ENCODE measurements at places on chromosomes 7 and 10. TPM values are rescaled to one million over a fixed set of nuclear protein-coding genes. Genes with fewer than 3 reads are reported as not detected.

GRCh38 chr7:158028971-158029370 is 558.7 kb downstream of the PTPRN2 start:
- DNase-seq: no peak

DNA sequence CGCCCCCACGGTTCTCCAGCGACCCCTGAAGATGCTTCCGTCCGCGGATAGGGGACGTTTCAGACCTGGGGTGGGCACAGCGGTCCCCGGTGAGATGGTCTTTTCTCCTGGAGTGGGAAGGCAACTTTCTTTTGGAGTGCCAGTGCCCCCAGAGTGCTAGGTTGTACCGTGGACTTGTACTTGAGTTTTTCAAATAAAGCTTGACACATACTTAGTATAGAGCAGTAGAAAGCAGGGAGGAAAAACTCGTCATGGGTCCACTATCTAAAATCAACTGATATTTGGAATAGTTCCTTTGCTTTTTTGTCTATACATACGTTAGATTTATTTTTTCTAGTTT is 28.4 kb downstream of the RBM20 start:
- DNase-seq: no peak

DNA sequence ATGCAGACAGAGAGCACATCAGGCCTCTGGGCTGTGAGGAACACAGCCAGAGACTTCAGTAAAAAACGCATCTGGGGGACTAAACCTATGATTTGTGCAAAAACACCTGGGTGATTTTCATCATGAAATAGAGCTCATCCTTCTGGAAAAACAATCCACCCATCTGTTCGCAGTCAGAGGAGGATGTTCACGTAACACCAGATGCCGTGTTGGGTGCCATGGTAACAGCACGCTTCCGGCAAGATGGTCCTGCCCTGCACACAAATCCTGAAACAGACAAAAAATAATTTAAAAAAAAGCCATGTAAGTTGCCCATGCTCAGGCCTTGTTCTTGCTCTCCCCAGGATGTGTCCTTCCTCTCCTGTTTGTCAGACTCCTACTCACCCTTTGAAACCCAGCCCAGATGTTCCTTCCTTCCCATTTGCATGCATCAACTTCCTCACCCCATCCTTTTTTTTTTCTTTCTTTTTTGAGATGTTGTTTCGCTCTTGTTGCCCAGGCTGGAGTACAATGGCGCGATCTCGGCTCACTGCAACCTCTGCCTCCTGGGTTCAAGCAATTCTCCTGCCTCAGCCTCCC is 28.3 kb upstream of the GNA12 start:
- no peak for DNase-seq

- no peak for DNase-seq
These were observed 275.2 kb downstream of the LRRTM3 start for GRCh38 chr10:67200913-67201564.

DNA sequence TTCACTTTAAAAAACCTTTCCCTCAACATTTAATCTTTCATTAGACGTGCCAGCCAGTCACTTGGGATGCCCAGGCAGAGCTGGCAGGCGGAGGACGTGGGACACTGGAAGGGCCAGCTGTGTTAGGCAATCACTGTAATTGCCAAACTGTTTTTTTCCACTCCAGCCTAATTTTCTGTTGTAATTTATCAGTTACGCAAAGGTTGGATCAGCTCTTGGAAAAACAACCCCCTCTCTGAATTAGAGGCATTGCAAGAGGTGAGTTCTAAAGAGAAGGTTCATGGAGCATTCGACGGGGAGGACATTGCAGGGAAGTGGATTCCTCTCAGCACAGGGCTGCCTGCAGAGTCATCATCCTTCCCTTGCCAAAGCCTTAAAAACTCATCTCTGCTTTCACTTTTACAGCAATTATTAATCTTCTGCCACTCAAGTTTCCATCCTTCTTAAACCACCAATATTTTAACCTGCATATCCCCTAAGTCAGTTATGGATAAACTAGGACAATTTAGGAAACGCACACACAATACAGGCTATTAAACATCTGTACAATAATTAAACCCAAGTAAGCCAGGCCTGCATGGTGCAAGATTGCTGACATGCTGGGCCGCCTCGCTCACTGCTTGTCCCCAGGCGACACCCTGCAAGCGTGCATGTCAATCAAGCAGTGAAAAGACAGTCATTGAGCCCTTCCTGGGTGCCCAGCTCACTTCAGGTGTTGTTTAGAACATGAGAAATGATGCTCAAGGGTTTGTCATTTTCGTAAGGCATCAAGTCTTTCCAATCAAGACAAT is 272.3 kb upstream of the RNF32 start:
- DNase-seq: no peak

- DNase-seq: no peak
These were observed 51.4 kb downstream of the DNMBP start for GRCh38 chr10:99958302-99958701.

GRCh38 chr7:77655836-77656455 is 40.3 kb upstream of the RSBN1L start:
- no peak for DNase-seq

DNA sequence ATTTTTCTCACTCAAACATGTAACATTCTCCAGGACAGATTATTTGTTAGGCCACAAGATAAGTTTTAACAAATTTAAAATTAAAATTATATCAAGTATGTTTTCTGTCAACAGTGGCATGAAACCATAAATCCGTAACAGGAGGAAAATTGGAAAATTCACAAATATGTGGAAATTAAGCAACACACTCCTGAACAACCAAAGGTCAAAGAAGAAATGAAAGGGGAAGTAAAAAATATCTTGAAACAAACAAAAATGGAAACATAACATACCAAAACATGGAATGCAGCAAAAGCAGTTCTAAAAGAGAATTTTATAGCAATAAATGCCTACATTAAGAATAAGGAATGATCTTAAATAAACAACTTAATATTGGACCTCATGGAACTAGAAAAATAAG is 147.3 kb downstream of the ZEB1 start:
- DNase-seq: no peak

DNA sequence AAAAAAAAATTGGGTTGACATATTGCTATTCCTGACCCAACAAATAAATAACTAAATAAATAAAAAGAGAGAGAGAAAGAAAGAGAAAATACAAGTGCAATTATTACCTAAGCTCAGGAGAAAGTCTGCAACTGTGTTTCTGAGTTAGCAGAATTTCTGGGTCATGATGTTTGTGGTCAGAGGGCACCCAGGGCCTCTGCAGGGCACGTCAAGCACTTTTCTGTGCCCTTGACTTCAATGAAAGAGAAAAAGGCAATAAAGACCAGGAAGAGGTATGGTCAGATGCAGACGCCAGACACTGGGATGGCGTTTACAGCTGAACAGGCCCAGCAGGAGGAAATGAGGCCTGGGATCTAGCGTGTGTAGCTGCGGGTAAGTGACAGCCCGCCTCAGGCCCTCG is 160.9 kb upstream of the GDF10 start:
- no peak for DNase-seq

- no peak for DNase-seq
These were observed 37.0 kb upstream of the NRF1 start for GRCh38 chr7:129574487-129574886.

GRCh38 chr7:39560408-39560807 is 5.8 kb upstream of the YAE1 start:
- no peak for DNase-seq

GRCh38 chr7:422886-423225 is 96.8 kb downstream of the PDGFA start:
- no peak for DNase-seq

- DNase-seq: no peak
These were observed 124.8 kb downstream of the CACNA2D1 start for GRCh38 chr7:82318786-82319185.

DNA sequence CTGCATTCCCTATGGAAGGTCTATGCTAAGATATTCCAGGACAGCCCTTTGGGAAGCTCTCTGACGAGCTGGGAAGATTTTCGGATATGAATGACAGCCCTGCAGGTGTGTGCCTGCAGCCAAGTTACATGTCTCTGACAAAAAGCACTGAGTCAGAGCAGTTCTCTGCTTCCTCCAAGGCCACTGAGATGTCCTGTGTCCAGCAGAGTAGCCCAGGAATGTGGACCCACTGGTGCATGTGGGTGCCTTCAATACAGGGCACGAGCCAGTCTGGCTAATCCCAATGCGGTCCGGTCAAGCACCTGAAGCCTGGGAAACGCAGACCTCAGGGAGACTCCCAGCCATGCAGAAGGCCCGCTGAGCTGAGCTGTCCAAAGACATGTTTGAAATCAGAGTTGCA is 565.7 kb downstream of the TCERG1L start:
- no peak for DNase-seq

DNA sequence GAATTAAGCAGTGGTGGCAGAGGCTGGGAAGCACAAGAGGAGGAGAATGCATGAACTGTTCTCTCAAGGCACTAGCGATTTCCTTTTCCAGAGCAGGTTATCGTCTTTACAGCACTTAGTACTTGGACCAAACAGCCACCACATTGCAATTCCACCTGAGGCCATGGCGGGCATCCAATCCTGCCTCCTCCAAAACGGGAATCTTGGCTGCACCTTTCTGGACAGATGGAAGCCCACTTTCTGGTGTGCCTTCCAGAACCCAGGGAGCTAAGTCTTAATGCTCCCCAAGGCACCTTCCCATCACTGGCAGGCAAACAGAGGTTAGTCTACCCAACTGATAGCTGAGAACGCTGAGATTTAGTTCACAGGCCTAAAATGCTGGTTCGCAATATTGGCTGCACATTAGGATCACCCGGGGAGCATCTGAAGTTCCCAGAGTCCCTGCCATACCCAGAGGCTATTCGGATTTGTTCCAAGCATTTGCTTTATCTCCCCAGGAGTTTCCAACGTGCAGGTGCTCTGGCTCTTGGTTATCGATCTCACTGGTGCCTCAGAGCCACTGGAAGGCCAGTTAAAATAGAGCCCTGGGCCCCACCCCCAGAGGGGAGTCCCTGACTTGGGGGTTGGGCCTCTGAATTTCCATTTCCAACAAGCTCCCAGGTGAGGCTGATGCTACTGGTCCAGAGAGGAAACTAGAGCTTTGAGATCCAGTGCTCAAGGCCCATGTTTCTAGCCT is 62.2 kb downstream of the KCNMA1 start:
- DNase-seq: no peak

DNA sequence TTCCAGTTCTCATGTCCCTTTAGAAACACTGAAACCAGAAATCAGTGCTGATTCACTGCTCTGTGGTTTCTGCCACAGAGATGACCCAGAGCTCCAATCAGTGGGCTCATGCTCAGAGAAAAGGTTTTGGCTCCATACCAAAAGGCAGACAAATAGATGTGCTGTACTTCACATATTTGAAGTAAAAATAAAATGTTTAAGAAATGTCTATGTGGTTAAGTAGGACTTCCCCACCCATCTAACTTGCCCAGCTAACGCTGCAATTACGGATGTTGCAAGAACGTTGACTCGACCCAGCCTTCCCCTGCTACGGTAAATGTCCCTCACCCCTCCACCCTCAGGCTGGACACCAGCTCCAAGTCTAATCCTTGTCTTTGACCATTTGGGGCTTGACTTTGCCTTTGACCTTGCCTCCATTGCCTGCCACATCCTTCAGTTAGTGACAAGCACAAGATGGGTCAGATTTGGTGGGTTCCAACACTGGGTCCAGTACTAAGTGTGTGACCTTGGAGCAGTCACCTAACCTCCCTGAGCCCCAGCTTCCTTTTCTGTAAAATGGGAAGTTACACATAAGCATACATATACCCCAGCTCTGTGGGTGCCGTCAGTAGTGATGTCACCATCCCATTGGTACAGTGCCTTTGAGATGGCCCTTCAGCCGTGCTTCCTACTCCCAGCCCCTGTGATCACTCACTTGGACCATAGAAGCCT is 95.8 kb downstream of the CHST15 start:
- peak; percentile 79 for DNase-seq

GRCh38 chr7:43872406-43873110 is 3.2 kb upstream of the MRPS24 start:
- DNase-seq: no peak

DNA sequence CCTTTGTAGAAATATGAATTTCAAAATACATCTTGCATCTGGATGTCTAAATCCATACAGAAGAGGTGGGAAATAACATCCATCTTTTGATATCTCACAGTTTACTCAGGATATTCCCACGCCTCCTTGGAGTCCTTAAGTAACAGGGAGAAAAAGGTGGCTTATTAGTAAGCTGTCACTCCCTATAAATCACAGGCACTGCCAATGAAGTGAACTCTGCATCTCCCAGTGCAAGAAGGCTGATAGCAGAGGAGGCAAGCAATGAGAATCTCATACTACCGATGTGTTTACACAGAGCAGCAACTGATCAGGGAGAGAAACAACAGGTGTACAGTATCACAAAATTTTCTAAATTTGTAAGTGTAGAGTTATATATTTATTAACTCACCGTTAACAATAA is 551.8 kb downstream of the NXPH1 start:
- DNase-seq: no peak

- DNase-seq: no peak
These were observed 767.5 kb downstream of the GRID1 start for GRCh38 chr10:85599081-85599480.

DNA sequence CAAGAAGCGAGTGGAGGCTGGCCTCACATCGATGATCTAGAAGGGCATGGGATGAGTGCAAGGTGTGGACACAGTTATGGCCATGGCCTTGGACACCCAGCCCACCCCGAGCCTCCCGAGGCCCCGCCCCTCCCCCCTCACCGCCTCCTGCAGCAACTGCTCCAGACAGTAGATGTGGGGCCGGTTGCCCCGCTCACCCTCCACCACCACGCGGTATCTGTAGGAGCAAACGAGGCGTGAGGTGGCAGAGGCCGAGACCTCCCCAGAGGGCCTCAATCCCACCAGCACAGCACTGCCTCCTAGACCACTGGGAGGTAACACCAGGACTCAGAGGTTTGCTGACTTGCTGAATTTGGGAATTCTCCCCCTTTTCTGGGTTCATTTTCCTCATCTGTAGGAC is 37.6 kb downstream of the SLC29A4 start:
- no peak for DNase-seq

GRCh38 chr7:16708980-16709379 is 44.6 kb upstream of the TSPAN13 start:
- DNase-seq: peak; percentile 89

DNA sequence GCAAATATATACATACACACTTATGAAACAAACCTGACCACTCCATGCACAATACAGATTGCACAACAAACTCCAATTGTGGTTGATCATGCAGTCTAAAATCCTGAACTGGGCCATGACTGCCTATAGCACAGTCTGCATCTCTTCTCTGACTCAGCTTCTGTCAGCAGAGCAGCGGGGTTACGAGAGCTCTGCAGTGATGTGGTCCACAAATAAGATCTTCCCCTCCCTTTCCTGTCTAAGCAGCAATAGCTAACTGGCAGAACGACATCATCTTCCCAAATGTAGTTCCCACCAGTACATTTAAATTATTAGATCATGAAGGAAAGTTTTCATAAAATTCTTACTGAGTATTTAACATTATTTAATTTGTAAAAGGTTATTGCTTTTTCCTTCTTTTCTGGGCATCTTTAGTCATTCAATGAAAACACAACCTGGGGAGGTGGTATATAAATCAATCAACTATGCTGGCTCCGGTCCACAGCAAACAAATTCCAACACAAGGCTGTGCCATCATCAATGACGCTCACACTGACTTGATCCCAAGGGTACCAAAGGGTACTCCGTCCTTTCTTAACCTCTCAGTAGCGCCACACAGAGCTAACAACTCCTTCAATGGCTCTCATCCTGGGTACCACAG is 17.1 kb downstream of the ARHGAP21 start:
- peak; percentile 63 for DNase-seq

GRCh38 chr10:15339892-15340291 is 31.2 kb downstream of the FAM171A1 start:
- no peak for DNase-seq

Gene CYP2E1
- not detected for total RNA-seq

Gene ANXA8L1
- not detected for total RNA-seq

Gene NPFFR1
- total RNA-seq: not detected

Gene ZNF107
- 0.52 TPM for total RNA-seq

Gene CYP3A4
- total RNA-seq: not detected

Gene CAV1
- 160 TPM for total RNA-seq

Gene ZNF239
- 4.7 TPM for total RNA-seq

Gene CFAP46
- total RNA-seq: not detected

All from Caki2 (cell line).